ENCODE measurements at places on chromosomes 6 and 20.

- no peak for DNase-seq
Measured at GRCh38 chr20:3976511-3976910, 38.8 kb downstream of the RNF24 start.

DNA sequence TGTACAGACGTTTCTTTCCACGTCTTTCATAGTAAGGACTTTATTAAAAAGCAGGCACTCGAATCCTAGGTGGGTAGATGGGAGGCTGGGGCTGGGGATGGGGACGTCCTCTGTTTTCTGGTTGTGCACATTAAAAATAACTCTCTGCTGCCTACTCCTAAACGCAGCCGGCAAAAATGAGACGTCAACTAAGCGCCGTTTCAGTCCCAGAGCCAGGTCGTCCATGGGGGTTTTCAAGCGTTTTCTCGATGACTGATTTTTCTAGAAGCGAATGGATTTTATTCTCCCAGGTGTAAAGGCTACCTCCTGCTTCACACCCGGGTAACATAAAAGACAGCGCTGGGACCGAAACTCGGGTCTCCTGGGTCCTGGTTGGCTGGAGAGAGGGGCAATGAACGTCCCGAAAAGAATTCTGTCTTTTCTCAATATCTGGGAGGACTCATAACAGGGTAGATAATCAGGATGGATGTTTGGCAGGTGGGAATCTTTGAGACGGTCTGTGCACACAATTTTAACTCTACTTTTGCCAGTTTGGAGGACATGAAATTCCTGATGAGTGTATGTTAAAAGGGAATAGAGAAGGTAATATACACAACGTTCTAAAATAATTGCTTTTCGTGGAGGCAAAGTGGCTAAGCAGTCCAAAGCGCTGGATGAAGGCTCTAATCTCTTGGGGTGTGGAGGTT lies 25.2 kb downstream of the GPX6 start:
- DNase-seq = no peak

GRCh38 chr6:118668761-118669385 lies 17.5 kb upstream of the CEP85L start:
- DNase-seq = no peak

DNA sequence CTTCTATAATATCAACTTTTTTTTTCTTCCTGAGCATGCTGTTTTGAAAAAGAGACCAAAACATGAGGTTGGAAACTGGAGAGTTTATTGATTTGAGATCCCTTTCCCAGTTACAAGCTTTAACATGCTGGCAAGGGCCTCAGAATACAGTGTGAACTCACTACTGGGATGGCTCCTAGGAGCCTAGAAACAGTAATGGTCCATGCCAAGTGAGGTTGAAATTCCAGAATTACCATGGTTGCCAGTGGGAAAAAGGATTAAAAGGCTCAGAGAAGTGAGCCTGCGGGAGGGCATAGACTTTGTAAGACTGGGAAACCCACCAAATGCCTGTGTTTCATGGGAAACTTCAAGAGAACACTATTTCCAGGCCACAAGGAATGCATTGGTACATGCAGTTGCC lies 28.9 kb upstream of the SLC22A3 start:
- DNase-seq = no peak

DNA sequence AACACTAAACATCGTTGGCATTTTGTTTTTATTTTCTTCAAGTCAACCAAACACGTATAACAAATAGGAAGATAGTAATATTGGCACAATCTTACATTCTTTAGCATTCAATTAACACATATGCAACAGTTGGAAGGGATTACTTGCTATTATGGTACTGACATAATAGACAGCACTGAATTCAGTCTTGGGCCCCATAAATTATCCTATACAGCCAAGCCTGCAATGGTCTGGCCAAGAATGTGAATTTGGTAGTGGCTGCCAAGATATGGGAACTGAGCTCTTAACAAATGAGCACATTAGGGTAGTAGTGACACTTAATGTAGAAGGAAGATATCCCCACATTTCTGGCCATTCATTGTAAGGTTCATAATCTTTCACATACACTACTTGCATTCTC lies 44.8 kb upstream of the ARHGAP18 start:
- no peak for DNase-seq

- DNase-seq = no peak
Measured at GRCh38 chr6:15256538-15257271, 10.8 kb downstream of the JARID2 start.

GRCh38 chr6:13462458-13463327 lies 24.7 kb downstream of the GFOD1 start:
- no peak for DNase-seq

GRCh38 chr6:134956032-134956431 lies 6.1 kb upstream of the ALDH8A1 start:
- no peak for DNase-seq

GRCh38 chr6:41687501-41688175 lies 47.8 kb downstream of the TFEB start:
- DNase-seq = no peak

GRCh38 chr6:33993653-33994471 lies 152.0 kb downstream of the GRM4 start:
- no peak for DNase-seq

GRCh38 chr6:14660806-14661579 lies 543.4 kb downstream of the CD83 start:
- DNase-seq = peak; percentile 78

DNA sequence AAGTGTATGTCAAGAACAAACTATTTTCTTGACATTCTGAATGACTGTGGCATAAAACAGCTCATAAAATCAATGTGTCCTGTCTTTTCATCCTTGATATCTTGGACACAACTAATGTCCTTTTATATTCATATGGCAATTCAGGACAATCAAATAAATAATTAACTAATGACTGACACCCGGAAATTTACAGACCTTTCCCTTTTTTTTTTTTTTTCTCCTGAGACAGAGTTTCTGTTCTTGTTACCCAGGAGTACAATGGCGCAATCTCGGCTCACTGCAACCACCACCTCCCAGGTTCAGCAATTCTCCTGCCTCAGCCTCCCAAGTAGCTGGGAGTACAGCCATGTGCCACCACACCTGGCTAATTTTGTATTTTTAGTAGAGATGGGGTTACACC lies 107.1 kb upstream of the LGSN start:
- DNase-seq = no peak

GRCh38 chr20:37475252-37475651 lies 45.8 kb upstream of the NNAT start:
- no peak for DNase-seq

- DNase-seq = no peak
Measured at GRCh38 chr6:169988769-169989550, 237.5 kb downstream of the ERMARD start.

- DNase-seq = no peak
Measured at GRCh38 chr6:21836277-21836676, 242.7 kb downstream of the SOX4 start.

DNA sequence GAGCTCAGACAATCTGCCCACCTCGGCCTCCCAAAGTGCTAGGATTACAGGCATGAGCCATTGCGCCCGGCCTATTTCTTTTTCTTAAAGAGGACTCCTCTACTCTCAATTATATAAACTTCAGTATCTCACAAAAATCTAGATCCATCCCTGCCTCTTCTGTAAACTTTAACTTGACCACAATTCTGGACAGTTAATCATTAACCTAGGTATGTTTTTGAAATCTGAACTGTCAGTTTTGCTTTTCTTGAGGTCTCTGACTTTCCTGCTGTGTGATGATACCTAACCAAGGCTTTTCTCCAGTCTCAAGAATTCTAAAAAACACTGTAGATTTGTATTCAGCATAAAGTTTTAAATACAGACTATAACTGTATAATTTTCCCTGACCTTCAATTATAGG lies 388.2 kb upstream of the SYNCRIP start:
- no peak for DNase-seq

GRCh38 chr6:136889271-136890193 lies 32.6 kb upstream of the SLC35D3 start:
- DNase-seq = peak; percentile 66

DNA sequence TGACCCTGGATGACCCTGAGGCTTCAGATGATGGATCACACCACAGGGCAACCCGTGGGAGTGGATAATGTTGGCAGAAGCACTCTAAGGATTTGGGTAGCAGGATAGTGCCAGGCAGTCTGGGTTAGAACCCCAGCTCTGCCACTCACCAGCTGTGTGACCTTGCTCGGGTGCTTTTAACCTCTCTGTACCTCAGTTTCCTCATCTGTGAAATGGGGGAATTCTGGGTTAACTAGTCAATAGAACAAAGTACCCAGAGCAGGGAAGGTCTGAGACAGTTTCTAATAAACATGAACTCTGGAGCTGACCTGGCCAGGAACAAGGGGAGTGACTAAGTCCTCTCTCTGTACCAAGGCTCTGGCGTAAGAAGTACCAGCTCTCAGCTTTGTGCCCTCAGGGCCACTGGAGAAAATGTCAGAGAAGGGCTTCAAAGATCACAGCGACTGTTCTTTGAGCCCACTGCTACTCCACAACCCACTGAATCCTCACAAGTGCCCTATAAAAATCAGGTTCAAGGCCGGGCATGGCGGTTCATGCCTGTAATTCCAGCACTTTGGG lies 14.7 kb upstream of the NOL4L start:
- DNase-seq = no peak

- no peak for DNase-seq
Measured at GRCh38 chr20:20955892-20956291, 150.3 kb downstream of the LINC00237 start.

- no peak for DNase-seq
Measured at GRCh38 chr6:122736163-122736562, 43.4 kb upstream of the FABP7 start.

DNA sequence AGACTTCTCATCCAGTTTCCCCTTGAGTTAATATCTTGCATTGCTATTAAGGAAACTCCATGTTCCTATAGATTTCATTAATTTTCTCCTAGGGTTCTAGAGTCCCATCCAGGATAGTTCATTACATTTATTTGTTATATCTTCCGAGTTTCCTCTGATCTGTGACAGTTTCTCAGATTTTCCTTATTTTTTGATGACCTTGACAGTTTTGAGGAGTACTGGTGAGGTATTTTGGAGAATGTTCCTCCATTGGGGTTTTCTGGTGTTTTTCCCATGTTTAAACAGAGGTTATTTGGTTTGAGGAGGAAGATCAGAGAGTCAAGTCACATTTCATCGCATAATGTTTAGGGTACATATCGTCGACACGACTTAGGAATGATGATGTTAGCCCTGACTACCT lies 67.7 kb downstream of the LAMP5 start:
- DNase-seq = no peak

DNA sequence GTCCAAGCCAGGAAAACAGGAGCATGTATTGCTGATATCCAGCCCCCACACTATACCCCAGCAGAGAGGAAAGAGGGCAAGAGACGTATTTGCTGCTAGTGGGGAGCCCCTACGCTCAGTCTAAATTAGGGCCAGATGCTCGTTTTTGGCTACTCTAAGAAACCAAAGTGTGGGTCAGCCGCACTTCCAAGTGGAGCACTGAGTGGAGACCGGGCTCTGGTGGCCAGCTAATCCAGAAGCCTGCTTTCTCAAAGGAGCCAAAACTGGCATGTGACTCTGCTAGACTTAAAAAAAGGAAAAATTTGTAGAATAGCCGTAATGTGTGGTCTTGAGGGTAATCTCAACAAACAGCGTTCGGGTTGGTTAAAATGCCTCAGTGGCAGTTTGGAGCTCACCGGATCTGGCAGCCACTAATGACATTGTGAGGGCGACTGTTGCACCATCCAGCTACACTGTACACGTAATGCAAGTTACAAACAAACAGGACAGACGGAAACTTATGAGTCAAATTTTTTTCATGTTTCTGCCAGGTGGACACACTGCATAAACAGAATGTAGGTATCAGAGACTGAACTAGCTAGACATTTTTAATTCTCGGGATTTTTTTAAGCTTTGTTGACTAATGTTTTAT lies 230.9 kb downstream of the FOXC1 start:
- DNase-seq = no peak

- no peak for DNase-seq
Measured at GRCh38 chr6:13953061-13953705, 28.4 kb downstream of the RNF182 start.

DNA sequence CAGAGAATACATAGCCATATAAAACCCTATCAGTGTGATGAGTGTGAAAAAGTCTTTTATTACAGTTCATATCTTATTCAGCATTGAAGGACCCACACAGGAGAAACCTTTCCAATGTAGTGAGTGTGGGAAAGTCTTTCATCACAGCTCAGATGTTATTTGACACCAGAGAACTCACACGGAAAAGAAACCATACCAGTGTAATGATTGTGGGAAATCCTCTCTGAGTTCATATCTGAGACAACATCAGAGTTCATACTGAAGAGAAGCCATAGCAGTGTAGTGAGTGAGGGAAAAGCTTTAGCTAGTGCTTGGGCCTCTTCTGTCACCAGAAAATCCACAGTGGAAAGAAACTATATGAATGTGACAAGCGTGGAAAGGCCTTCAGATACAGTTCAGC lies 8.6 kb upstream of the ZSCAN16 start:
- no peak for DNase-seq

GRCh38 chr20:20223981-20224380 lies 143.9 kb upstream of the INSM1 start:
- DNase-seq = no peak

DNA sequence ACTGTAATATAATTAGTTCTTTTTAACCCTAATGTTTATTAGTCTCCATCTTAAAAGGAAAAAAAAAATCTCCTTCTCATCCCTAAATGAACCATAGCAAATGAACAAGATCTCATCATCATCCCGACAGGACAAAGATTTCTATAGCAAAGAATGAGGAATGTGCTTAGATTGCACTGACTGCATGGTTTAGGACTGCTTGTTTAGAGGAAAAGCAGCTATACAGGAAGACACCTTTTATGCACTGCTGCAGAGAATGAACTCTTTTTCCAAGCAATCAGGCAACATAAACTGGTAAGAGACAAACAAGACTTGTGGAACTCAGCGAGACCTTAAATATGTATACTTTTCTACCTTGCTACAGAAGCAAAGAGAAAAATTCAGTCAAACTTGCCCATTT lies 26.8 kb downstream of the CSNK2A1 start:
- no peak for DNase-seq

DNA sequence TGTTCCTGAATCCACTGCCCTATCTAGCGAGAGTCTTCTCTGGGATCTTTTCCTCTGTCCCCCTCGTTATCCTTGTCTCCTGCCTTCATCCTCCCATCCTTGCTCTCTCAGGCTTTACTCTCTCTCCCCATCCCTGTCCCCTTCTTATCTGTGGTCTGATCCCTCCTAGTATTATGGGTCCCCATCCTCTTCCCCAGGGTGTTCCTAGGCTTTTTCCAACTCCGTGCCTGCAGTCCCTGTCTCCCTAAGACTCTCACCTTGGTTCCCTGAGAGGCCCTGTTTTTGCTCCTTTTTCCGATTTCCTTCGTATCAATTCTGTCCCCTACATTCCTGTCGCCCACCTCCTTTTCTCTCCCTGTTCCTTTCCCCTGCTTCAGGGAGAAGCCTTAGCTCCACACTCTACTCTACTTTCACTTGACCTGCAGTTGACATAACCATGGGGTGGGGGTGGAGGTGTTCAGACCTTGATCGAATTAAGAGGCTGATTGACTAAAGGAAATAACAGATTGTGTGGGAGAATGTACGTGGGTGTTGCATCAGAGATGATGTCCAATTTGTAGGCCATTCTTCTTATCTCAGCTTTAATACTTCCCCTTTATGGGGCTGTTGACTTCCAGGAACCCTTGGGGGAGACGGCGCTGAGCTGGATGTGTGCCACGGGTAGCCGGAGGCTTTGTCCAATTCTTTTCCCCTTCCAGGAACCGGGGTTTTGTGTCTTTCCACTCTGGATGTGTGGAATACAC lies 905 bp downstream of the PPARD start:
- peak; percentile 84 for DNase-seq

- no peak for DNase-seq
Measured at GRCh38 chr6:4351520-4352321, 216.3 kb upstream of the ECI2 start.
